ENCODE measurements at places on chromosomes 11 and 22.
A peak's percentile ranks its signal among the peaks of the same experiment; 100 is the strongest.

DNA sequence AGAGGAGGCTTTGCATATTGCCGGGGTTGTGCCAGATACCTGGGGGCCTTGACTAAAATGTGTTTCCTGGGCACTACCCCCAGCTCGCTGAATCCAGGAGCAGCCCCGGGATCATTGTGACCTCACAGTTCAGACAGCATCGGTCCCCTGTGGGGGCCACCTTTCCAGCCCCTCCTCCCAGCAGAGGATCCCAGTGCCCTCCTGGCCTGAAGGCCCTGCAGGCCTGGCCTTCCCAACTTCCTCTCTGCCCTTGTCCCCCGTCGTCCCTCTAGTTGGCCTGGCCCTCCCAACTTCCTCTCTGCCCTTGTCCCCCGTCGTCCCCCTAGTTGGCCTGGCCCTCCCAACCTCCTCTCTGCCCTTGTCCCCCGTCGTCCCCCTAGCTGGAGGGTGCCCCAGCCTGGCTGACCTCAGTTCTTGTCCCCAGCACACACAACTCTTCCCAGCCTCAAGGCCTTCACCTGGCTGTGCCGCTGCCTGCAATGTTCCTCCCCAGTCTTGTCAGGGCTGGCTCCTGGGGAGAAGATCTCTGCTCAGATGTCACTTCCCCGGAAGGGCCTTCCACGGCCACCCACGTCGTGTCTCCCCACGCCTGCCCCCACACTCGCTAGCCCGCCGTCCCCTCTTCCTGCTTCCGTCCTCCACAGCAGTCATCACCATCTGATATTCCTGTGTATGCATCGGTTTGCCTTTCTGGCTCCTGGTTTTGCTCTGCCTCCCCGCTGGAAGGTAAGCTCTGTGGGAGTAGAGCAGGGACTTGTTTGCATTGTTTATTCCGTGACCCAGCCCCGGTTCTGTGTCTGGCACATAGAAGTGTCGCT, 12.6 kb upstream of the ANO1 start:
- DNase-seq, result no peak

DNA sequence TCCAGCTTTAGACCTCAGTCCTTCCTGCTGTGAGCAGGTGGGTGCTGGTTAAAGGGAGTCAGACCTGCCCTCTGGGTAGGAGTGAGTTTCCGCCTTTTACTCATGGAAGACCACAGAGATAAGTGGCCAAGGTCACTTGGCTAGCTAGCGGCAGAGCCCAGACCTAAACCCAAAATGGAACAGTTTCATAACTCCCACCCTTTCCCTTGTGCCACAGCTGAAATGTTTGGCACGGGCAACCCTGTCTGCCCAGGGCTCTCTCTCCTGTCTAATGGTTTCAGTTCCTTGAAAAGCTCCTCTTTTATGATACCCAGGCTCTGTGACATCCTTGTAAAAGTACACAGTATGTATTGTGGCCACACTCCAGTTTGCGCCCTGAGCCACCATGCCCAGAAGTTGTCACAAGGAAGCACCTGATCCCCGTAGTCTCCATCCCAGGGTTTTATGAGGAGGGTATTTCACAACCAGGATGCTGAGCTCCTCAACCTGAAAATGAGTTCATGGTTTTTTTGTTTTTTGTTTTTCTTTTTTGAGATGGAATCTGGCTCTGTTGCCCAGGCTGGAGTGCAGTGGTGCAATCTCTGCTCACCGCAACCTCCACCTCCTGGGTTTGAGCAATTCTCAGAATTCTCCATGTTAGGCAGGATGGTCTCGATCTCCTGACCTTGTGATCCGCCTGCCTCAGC, 5.1 kb downstream of the MB start:
- no peak for DNase-seq

DNA sequence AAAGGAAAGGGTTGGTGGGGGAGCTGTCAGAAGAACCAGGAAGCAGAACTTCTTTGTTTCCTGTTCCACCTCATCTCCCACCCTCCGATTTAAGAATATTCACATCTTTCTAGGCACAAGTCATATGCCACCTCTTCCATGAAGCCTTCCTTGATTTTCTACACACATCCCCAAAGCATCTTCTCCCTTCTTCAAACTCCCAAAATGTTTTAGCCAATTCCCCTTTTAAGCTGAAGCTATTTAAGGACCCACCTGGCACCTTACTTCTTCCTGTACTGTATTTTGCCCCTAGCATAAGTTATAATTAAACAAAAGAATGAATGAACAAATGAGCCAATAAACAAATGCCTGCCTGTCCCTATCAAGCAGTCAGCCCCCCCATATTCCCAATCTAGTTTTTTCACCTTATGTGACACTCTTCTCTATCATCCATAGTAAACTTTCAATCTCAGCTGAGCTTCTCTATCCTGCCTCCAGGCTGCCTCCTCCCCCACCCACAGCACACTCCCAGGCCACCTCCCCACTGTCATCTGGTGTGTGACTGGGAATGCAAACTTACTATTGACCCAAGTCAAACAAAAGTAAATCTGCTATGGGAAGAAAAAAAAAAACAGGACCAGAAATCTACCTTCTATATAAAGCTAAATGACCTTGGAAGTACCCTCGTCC, 3.9 kb downstream of the TNKS1BP1 start:
- DNase-seq, result no peak

DNA sequence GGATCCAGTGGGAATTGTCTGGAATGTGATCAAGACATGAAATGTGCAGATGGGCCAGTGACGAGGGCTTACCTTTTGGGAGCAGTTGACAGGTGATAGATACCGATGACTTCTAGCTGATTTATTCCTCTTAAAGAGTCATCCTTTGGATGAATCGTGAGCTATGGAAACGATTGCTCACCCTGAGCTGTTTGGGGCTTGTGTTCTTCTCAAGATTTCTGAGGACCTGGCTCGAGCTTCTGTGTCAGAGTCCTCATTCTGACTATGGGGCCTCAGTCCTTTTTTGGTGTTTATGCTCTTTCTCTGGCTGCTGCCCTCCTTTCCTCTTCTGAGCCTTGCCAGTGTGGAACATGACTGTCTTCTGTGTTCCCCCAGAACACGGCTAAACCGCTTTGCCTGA, 11.9 kb upstream of the AMPD3 start:
- DNase-seq, result peak; percentile 36

DNA sequence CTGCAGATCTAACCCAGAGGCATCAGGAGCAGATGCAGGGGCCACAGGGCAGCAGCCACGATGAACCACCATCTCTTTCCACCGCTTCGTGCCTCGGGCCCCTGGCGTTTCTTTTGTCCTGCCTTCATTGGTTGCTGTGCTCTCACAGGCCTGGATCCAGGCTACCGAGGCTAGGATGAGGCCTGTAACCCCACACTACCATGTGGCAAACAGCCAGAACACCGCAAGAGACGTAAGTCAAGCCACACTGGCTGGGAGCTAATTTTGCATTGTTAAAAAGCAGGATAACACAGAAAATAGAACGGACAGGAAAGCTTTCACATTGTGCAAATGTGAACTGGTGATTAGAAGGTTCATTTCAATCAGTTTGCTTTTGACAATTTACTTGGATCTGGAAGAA, 15.7 kb upstream of the ARFGAP3 start:
- no peak for DNase-seq

GRCh38 chr11:57353036-57353435, 14.9 kb downstream of the P2RX3 start:
- no peak for DNase-seq

GRCh38 chr22:21044931-21045584, 688 bp upstream of the LRRC74B start:
- DNase-seq, result no peak

- DNase-seq, result no peak
Measured at GRCh38 chr11:6637871-6638270, 17.7 kb downstream of the DCHS1 start.
